ENCODE measurements at places on chromosomes 4 and X.

GRCh38 chr4:5878359-5878758, 14.5 kb downstream of the CRMP1 start:
- no peak for DNase-seq

DNA sequence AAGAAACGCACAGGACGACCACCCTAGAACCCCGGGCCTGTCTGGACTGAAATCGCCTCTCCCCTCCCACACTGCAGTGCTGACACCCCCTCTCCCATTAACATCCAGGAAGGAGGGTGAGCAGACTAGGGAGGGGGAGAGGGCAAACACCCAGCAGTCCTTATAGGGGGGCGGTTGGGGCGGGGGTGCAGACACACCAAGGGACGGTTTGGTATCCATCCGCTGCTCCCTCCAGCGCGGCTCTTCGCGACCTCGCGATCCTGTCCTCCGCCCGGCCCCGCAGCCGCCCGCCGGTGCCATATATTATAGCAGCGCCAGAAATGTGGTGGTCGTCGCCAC, 411 bp upstream of the GPRASP1 start:
- no peak for DNase-seq

DNA sequence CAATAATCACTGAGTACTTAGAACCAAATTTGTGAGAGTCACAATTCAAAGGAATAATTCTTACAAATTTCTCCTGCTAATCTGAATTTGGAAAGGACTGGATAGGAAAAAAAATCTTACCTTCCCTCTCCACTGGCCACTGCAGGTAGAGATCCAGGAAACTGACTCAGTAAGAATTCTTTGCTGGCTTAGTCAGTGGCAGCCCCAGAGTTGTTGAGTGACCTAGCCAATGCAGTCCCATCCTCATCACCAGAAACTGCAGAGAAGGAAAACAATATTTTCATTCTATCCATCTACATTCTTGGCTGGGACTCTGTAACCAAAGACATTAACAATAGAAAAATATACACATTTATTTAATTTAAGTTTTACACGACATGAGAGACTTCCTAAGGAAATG, 572.0 kb downstream of the ADGRL3 start:
- no peak for DNase-seq

- DNase-seq, result peak; percentile 91
Measured at GRCh38 chr4:5050520-5051277, 581 bp upstream of the STK32B start.

GRCh38 chr4:86129546-86129945, 230.3 kb downstream of the MAPK10 start:
- DNase-seq, result no peak

DNA sequence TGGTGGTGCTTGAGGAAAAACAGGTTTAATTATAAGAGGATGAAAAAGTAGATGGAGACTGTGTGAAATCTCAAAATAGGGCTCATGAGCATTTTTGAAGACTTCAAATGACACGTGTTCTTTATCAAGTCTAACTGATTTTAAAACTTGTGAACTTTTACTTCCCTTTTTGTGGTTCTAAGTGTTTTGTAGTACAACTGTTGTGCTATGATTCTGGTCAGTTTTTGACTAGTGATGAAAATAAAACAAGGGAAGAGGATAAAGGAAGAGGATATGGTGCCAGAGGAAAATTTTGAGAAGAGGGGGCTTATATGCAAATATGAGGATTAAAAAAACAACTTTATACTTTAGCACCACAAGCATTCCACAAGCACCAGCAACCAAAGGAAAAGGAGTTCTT, 644.0 kb downstream of the RPA4 start:
- DNase-seq, result no peak

DNA sequence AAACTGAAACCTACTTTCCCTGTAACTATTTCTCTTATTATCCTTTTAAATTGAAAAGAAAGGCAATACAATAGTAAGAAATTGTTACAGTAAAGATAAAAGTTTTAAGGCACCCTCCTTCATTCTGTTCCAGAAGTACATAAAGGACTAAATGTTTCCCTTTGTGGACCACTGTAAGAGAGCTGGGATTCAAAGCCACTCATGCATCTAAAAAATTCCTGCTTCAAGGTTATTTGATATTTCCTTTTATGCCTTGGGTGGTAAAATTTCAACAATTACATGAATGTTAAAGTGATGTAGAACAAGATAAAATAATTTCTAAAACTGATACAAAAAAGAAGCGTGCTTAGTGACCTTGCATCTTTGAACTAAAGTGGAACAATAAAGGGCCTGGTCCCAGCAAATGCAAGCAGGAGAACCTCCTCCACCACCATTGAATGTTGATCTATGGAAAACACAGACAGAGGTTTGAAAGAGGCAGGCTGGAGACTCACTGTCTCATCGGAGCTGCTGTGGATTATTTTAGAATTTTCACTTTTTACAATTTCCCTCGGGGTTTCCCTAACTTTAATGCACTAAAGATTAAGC, 42.3 kb upstream of the PRSS12 start:
- DNase-seq, result no peak

DNA sequence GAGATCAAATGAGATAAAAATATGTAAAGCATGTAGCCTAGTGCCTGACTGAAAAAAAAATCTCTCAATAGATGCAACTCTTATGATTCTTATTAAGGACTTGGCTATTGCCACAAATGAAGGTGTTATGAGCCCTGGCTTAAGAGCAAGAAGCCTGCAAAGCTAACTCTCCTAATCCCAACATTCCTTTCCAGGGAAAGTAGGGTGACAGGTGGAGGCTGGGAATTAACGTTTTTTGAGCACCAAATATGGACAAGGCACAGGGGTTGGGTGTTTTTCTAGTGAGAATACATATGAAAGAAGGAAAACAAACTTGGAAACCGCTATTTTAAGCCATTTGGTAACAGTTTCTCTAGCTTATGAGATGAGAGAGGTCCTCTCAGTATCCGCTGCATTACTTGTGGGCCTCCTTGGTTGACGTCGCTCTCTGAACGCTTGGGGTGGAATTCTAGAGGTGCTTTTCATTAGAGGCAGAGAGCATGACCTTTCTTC, 2.4 kb downstream of the RHOH start:
- DNase-seq, result no peak

DNA sequence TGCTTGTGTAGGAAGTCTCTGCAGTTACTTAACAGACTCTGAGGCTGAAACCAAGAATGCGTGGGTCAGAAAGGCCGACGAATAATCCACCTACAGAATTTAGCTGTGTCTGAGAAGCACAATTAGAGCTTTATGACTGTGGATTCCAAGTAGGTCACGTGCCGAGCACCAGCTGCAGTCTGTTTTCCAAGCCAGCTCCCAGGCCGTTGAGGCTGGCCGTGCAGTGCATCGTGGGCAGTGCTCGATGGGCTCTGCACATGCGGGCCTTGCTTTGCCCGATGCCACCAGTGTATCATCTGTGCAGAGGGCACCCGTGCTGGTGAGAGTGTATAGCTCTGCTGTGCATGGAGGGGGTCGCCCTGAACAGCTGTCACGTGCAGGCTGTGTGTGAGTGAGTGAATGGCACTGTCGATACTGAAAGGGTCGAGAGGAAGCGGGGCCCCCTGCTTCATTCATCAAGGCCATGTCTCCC, 67.5 kb upstream of the CLDN34 start:
- peak; percentile 31 for DNase-seq

- DNase-seq, result peak; percentile 85
Measured at GRCh38 chr4:169270810-169271691, at the start of gene SH3RF1. SH3RF1 (minus strand) TSS chr4:169270956; CDS start chr4:169269212, 1,744 bp downstream.

GRCh38 chr4:146633471-146633800, 5.3 kb upstream of the POU4F2 start:
- no peak for DNase-seq

GRCh38 chr4:114688059-114688458, 89.5 kb downstream of the UGT8 start:
- no peak for DNase-seq

DNA sequence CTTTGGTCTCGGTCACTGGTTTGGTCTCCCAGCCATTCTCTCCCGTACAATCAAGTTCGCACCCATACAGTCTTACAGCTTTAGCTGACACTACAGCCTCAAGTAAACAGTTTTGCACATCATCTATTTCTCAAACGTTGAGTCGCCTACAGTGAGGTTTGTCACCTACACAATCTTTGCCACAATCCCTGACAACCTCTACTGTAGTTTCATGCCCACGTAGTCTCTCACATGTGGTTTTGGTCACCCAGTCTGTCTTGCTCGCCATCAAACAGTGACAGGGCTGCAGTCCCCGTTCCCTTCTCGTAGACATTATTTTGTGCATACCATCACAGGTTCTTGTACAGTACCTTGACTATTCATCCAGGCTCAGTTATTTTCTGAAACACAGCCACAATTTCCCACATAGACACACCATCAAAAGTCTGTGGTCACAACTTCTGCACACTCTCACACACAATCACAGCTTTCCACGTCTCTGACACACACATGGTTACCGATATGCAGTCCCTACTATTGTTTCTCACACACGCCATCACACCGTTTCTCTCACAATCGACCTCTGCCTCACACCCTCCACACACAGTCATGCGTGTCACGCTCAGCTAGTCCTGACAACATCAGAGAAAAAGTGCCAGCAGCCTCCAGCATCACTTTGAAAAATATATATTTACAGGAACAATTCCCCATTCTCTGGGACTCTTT, 5.3 kb upstream of the CFP start:
- no peak for DNase-seq

DNA sequence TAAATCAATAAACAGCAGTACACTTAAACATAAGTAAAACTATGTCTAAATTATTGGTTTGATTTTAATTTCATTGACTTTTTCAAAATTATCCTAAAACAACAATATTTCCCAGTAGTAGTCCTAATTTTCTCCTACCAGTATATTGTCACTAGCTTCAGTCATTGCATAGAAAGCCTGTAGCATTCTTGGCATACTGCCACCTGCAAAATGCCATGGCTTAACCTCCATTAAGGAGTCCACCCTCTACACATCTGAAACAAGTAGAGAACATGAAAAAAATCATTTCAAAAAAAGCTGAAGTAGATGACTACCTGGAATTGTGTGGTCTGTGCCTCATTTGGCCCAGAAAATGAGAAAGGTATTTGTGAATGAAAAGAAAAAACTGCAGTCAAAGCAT, 348.5 kb downstream of the INPP4B start:
- no peak for DNase-seq

GRCh38 chr4:153817466-153817865, 28.6 kb upstream of the SFRP2 start:
- DNase-seq, result no peak

DNA sequence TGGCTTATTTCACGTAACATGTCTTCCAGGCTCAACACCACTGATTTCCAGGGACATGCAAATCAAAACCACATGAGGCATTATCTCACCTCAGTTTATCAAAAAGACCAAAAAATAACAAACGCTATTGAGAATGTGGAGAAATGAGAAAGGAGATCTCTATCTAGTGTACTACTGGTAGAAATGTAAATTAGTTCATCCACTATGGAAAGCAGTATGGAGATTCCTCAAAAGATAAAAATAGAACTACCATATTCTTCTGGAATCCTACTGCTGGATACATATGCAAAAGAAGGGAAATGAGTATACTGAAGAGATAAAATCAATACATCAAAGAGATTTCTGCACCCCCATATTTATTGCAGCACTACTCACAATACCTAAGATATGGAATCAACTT, 329.6 kb upstream of the NDST3 start:
- DNase-seq, result no peak

DNA sequence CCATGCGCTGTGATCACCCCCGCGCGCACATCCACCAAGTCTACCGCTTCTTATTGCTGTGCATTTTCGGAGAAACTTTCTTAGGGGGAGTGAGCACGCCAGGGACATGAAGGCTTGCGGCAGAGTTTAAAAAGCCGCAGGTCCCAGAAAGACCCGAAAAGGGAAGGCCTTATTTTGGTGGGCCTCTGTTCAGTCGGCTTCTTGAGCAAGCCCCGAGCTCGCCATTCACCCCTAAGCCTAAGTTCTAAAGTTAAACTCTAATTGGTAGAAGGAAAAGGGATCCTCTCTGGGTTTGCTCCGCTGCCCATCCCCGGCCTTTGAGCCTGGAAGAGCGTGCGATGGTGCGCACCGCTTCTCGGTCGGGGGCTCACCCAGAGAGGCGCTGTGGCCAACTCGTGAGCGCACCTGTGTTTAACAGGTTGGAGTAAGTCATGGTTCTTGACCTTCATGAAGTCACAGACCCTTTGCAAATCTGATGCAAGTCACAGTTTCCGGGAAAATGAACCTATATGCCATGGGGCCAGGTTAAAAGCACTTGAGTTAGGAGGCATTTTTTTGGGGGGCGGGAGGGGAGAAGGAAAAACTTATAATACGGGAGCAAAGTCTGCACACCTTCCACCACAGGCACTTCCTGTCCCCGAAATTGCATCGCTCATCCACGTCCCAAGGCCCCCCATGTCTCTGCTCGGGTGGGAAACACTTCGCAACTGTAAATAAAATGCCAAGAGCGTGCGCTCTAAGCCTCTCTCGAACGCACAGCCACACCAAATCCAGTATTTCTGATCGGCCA, 1.9 kb downstream of the PHOX2B start:
- DNase-seq, result no peak

- DNase-seq, result no peak
Measured at GRCh38 chr4:98544818-98545414, 113.5 kb downstream of the TSPAN5 start.

All from AG08395 (cell line).